ENCODE measurements at places on chromosomes 1 and 21. TPM values are rescaled to one million over a fixed set of nuclear protein-coding genes. Genes with fewer than 3 reads are reported as not detected.

DNA sequence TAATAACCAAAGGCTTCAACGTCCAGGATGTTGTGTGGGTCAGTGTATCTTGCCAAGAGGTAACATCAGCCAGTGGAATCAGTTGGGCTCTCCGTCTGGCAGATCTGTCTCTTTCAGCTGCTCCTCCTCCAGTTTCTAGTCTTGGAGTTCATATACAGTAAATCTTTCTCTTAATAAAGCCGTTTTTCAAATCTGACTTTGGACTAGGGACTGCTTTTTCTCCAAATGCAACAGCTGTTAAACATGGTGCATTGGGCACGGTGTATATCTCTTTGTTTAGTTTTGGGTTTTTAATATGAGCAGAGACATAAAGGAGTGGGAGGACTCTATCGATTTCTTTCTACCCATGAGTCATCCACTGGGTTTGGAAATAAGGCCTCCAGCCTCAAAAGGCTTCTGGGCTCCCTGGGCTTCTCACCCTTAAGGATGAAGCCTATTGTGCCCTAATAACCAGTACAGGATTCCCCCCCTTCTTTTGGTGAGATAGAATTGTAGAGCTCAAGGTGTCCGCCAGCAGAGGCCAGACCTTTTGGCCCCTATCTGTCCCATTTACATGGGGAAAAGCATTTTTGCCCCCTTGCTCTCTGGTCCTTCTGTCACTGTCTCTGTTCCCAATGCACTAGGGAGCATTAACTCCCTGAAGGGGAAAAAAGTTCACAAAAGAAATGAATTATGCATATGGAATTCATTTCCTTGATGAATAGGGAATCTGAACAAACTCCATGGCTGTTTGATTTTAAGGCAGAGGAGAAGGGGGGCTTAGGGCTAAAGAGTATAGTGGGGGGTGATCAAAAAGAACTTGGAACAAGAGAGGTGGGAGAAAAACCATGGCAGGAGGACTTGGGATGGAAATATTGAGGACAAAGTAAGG lies 86.0 kb downstream of the PBX1 start:
- no peak for DNase-seq

DNA sequence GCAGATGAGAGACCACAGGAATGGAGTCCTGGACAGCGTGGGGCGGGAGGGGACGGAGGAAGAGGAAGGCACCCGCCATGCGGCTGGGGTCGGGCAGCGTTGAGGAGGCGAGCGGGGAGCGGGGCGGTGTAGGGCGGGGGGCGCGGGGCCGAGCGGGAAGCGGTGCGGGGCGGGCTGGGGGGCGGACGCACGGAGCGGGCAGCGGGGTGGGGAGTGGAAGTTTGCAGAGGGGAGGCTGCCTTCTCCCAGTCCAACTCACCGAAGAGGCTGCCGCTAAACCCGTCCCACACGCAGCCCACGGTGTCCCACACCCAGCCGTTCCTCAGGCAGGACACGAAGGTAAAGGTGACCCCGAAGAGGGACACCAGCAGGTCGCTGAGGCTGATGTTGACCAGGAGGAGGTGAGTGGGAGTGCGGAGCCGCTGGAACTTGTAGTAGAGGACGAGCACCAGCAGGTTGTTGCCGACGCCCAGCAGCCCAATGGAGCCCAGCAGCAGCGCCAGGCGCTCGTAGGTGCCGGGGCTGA lies 483 bp downstream of the CHML start:
- DNase-seq = no peak

GRCh38 chr1:97837161-97837560 lies 83.7 kb downstream of the DPYD start:
- DNase-seq = no peak

DNA sequence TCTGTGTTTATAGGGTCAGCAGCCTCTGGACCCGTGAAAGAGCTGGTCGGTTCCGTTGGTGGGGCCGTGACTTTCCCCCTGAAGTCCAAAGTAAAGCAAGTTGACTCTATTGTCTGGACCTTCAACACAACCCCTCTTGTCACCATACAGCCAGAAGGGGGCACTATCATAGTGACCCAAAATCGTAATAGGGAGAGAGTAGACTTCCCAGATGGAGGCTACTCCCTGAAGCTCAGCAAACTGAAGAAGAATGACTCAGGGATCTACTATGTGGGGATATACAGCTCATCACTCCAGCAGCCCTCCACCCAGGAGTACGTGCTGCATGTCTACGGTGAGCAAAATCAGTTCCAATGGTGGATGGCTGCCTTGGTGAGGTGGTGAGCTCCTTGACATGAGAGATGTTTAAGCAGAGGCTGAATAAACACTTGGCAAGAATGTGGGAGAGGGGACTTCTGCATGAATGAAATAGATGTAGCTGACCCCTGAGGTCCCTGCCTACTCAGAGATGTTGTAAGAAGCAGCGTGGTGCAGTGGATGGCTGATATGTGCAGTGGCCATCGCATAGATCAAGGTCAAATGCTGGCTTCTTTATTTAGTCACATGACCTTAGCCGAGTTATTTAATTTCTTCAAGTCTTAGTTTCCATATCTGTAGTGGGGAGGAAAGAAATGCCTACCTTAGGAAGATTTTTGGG lies 9.3 kb downstream of the SLAMF7 start:
- DNase-seq = no peak

- DNase-seq = no peak
Observed at GRCh38 chr1:56970280-56970679, 4.5 kb upstream of the C8B start.

TFAP2E gene
- 0.79 TPM for total RNA-seq

Data from mucosa of descending colon (tissue), 3 donors.